ENCODE measurements at places on chromosomes 1 and 21. TPM values are rescaled to one million over a fixed set of nuclear protein-coding genes. Genes with fewer than 3 reads are reported as not detected.

The S100A1 gene
- total RNA-seq, result 0.86 TPM

The C1QC gene
- total RNA-seq, result not detected

The RAB42 gene
- total RNA-seq, result 2.3 TPM

The FCRL1 gene
- total RNA-seq, result not detected

The MAD2L2 gene
- 54.1 TPM for total RNA-seq

The SFN gene
- 397 TPM for total RNA-seq

The TBX19 gene
- 0.61 TPM for total RNA-seq

The S100A7A gene
- total RNA-seq, result not detected

The WASF2 gene
- total RNA-seq, result 45.6 TPM

The RGS13 gene
- total RNA-seq, result not detected
